Fibroblast of lung (primary cell): ENCODE measurements at places on chromosomes 7 and 10. TPM values are rescaled to one million over a fixed set of nuclear protein-coding genes. Genes with fewer than 3 reads are reported as not detected.

DNA sequence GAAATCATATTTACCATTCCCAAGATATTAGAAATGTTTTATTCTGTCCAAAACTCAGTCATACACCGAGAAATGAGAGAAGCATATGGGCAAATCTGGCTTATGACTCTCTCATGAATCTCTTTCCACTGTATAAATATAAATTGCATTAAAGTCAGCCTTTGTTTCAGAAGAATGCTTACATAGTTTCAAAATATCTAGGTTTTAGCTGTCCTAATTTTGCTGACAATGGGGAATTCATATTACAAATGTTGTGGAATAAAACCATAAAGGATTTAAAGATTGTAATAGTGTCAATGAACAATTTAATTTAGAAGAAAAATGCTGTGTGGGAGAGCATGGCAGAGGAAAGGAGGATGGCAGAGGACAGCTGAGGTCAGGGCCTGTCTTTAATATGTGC lies 185.0 kb upstream of the THSD7A start:
- DNase-seq = no peak

Gene PPP1R17
- total RNA-seq = not detected in 2 replicates

- no peak for DNase-seq
Measured at GRCh38 chr7:65968256-65969185, 13.5 kb downstream of the GUSB start.

- peak; percentile 25 for DNase-seq
Measured at GRCh38 chr7:5557920-5558401, 134.3 kb upstream of the TNRC18 start.

Gene ACTL6B
- total RNA-seq = not detected in 2 replicates

DNA sequence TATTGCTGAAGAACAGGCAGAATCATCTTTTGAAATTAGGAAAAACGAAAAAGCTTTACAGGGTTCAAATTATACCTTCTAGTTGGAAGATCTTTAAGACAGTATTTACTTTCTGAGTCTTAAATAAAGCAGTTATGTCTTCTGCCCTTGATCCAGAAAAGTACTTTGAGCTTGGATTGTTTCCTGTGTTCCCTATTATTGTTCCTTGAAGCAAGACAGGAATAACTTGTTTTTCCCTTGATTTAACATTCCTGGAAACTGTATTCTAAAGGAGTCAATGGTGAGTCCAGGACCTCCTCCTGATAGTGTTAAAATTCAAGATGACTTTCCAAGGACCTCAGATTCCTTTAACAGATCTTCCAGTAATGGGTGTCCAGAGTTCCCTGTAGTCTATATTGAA lies 74.3 kb upstream of the GATA3 start:
- DNase-seq = no peak

DNA sequence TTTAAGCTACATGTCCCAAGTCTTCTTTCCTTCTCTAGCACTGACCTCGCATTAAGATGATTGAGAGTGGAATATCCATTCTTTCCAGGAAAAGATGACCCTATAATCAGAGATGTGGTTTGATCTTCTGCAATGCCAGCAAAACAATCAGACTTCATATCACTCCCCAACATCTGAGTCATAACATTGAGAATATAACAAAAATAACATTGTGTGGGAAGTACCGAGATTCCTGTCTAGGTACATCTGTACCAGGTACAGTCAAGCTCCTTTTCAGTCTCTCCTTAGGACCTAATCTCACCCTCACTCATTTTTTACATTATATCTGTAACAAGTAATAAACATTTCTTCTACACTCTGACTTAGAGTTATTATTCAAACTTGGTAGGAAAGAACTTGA lies 201.6 kb downstream of the LRRTM3 start:
- no peak for DNase-seq
